ENCODE measurements at places on chromosomes 16 and 17.

DNA sequence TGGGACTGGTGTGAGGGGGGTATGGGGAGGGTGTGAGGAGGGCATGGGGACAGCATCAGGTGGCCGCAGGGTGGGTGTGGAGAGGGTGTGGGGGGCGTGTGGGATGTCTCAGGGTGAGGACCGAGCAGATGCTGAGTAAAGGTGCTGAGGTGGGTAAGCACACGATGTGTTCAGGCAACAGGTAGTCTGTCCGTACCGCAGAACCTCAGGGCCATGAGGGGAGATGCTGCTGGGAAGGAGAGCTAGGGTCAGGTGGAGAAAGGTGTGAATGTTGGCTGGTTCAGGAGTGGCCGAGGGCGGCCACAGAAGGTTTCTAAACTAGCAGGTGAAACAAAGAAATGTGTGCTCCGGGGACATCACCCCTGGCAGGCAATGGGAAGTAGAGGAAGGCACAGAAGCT is 80.0 kb upstream of the CDH5 start:
- no peak for DNase-seq

- no peak for DNase-seq
Observed at GRCh38 chr17:21358682-21359482, 17.3 kb upstream of the KCNJ12 start.

- DNase-seq: no peak
Observed at GRCh38 chr16:66206363-66206762, 160.1 kb upstream of the CDH5 start.

DNA sequence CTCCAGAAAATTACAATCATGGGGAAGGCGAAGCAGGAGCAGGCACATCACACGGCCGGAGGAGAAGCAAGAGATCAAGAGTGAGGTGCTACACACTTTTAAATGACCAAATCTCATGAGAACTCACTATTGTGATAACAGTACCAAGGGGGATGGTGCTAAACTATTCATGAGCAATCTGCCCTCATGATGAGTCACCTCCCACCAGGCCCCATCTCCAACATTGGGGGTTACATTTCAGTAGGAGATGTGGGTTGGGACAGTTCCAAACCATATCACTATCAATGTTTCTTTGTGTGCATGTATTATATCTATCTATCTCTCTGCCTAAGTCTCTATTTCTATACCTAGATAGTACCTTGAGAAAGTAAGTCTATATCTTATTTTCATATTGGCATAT is 724.8 kb downstream of the CDH11 start:
- DNase-seq: no peak

DNA sequence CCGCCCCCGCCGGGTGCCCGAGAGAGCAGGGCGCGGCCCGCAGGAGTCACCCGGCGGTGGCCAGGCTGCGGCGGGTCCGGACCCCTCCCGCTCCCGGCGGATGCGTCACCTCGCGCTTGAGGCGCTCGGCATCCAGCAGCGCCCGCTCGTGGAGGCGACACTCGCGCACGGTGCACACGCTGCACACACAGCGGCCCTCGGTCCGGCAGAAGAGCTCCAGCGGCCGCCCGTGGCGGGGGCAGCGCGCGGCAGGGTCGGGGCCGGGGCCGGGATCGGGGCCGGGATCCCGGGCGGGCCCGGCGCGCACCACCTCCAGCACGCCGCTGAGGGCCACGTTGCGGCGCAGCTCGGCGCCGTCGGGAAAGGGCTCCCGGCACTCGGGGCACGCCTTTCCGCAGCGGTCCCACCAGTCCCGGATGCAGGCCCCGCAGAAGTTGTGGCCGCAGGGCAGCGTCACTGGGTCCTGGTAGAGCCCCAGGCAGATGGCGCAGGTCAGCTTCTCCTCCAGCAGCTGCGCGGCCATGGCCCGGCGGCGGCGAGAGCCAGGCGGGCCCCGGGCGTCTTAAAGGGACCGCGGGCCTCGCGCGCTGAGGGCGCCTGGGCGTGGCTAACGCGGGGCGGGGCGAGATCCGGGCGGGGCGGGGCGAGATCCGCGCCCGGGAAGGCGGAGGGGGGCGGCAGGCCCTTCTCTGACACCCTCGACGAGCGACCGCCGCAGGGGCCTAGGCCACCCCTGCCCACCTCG is at the start of gene TRIM65:
TSS of gene TRIM65 (minus strand) at position 537 of the 745 bp plus-strand sequence. CDS start at position 523, 14 bp downstream.
- DNase-seq: peak; percentile 75

DNA sequence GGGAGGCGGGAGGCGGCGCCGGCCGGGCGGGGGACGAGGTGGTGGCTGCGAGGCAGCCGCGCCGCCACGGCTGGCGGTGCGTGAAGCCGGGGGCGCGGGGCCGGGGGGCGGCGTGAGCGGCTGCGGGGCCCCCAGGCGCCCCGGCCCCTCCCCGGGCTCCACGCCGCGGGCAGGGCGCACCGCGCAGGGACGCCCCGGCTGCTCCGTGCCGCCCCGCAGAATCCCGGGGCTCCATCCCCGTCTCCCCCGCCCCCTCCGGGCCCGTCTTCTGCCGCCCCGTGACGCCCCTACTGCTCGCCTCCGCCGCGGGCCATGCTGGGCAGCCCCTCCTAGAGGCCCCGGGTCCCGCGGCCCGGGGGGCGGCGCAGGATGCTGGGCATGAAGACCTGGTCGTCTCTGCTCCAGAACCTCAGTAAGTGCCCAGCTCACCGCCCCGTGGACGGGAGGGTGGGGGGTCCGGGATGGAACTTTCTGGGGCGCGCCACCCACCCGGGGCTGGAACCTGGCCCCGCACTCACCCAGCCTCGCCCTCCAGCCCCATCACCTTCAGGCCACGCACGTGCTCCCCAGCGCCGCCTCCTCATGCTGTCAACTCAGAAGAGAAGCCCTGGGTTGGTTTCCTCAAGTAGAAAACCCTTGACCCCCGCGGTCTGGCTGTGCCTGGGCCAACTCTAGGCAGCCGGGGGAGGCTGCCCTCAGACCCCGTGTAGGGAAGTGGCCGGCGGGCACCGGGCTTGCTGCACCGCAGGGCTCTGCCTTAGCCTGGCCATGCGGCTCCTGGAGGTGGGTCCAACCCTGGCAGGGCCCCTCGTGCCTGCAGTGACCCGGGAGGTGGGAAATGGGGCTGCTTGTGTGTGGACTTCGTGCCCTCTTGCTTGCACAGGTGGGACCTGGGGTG is 150.2 kb upstream of the GSE1 start:
- no peak for DNase-seq

DNA sequence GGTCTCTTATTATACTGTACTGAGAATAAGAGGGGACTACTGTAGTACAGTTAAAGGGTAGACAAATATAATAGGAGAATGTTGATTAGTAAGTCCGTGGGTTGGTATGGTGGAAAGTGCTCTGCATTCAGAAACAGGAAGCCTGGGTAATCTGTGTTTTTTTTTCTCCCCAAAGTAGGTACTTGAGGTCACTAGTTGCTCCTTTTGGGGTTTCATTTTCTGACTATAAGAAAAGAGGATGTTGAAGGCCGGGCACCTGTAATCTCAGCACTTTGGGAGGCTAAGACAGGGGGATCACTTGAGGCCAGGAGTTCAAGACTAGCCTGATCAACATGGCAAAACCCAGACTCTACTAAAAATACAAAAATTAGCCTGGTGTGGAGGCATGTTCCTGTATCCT is 42.0 kb upstream of the MMD start:
- no peak for DNase-seq

GRCh38 chr17:72531729-72532128 is 410.9 kb downstream of the SOX9 start:
- DNase-seq: no peak

DNA sequence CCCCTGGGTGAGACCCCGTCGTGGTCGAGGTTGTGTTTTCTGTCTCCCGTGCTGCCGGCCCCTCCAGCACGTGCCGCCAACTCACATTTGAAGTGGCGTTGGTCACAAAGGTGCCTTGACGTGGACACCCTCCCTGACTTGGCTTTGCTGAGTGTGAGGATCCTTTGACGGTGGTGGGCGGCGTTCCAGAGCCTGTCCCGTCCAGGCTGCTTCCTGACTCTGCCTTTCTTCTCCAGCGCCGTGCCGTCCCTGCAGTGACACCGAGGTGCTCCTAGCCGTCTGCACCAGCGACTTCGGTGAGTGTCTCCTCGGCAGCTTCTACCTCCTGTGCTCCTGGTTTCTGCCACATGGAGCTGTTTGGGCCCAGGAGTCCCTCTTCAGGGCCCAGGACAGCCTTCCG is 13.5 kb downstream of the METRNL start:
- DNase-seq: no peak

GRCh38 chr17:45093444-45094110 is 32.5 kb downstream of the NMT1 start:
- no peak for DNase-seq

GRCh38 chr16:998615-999014 is 17.0 kb downstream of the SOX8 start:
- no peak for DNase-seq

GRCh38 chr16:24980077-24980793 is 34.9 kb downstream of the ARHGAP17 start:
- no peak for DNase-seq

DNA sequence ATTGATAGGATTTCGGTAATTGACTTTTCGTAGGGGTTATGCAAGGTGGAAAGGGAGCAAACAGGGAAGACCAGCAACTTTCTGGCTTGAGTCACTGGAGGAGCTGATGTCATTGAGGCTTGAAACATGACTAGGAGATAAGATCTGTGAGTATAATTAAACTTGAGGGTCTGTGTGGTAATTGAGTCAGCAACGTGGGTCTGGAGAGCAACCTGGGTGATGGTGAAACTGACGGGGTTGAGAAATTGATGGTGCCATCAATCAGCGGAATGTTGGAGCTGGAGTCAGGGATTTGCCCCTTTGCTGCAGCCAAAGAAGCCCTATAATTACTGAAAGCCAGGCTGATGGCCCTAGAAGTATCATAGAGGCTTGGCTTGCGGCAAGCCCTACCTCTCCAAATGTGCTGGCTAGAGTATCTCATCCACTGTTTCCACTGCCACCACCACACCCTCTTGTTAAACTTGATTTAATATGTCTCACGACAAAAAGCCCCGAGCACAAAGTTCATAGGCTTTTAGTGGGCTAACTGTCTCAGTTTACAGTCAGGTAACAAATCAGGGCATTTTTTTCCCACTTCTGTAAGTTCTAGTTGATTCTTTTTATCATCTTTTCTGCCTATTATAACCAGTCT is 186.9 kb upstream of the ELAC2 start:
- no peak for DNase-seq

DNA sequence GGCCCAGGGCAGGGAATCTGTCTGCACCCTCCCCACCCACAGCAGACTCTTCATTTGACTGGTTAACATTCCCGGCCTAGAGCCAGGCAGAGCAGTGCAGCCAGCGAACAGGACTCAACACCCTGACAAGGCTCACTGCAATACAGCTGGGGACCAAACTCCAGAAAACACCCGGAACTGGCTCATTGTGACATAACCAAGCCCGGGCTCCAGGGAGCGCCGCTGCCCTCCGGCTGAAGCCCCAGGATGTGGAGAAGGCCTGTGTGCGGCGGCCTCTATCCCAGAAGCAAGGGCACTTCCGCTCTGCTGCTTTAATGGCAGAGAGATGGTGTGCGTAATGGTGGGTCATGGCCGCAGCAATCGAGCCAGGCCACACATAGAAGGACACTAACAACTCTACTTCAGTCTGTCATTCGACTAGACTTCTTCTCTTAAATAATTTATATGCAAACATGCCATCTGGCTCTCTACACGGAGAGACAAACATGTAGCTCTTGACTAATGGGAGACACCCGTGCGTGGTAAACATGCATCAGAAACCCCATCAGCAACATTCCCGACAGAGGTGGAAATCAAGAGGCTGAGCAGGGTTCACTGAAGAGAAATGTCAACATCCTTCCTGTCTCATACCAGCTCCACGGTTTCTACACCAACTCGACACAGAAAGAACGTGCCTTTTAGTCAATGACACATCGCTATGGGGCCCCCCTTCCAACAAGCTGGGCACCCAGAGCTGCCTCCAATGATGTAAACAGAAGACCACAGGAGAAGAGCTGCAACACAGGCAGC is 18.0 kb downstream of the KLHDC4 start:
- DNase-seq: no peak

DNA sequence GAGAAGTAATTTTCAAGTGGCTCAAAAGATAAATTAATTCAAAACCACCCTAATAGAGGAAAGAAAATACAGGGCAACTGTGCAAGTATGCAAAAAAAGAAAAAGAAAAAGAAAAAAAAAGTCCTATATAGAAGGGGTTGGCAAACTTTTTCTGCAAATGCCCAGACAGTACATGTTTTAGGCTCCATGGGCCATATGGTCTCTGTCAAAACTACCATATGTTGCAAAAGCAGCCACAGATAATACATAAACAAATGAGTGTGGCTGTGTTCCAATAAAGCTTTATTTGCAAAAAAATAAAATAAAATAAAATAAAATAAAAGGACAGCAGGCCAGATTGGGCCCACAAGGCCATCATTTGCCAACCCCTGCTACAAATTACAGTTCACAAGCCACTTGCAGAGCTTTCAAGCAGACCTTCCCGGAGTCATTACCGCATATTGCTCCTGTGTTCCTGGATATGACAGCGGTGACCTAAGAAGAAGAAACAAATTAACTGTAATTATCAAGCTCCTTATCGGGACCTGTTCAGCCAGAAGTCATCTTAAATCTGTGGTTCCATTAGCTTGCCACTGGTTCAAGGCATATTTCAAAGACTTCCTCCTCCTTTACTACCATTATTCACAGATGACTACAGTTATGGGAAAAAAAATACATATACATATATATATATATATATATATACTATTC is 15.9 kb downstream of the ZC3H7A start:
- DNase-seq: no peak

DNA sequence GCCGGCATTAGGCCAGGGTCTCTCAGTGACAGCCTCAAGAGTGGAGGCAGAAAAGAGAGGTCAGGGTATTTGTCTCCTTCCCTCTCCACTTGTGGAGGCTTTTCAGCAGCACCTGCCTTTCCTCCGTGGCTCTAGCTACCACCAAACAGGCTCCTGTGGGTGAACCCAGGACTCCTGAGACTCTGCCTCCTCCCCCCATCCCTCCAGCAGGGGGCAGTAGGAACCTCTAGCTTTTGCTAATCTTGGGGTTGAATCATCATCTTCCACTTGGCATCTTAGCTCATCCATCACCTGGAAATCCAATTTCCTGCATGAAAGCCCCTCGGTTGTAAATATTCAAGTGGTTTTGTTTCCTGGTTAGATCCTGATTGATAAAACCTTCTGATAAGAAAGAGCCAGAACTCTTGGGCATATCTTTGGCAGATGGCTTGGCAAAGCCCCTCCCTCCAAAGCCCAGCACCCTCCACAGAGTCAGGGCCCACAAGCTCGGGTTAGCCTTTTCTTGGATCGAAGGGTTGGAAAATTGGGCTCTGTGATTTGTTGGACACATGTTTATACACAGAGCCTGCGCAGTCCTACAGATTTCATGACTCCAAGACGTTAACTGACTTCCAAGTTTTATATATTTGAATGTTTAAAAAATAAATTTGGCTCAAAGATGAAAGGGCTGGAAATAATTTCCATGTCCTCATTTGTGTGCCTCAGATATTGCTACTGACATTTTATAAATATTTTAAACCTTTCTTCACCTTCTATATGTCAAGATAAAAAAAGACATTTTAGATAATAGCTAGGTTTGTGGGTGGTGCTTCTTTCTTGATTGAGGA is 322.1 kb downstream of the MAP2K4 start:
- DNase-seq: no peak

Measured in HuH-7.5 (cell line).